ENCODE measurements at places on chromosomes 12 and 14.

DNA sequence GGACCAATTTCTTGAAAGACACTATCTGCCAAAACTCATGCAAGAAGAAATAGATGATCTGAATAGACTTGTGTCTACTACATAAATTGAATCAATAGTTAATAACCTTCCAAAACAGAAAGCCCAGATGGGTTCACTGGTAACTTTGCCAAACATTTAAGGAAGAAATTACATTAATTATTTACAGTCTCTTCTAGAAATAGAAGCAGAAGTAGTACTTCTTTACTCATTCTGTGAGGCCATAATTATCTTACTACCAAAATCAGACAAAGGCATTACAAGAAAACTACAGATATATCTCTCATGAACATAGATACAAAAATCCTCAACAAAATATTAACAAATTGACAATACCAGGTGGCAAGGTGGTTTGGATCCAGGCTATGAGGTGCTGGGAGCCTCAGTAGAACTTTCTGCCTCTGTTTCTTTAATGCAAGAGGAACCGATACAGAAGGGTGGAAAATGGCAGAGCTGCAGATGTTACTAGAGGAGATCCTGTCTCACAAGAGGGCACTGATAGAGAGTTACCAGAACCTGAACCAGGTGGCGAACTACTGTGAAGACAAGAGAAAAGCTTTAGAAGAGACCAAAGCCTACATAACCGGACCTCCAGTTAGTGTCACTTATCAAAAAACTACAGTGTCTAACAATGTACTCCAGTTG, 33.7 kb upstream of the KTN1 start:
- no peak for DNase-seq

DNA sequence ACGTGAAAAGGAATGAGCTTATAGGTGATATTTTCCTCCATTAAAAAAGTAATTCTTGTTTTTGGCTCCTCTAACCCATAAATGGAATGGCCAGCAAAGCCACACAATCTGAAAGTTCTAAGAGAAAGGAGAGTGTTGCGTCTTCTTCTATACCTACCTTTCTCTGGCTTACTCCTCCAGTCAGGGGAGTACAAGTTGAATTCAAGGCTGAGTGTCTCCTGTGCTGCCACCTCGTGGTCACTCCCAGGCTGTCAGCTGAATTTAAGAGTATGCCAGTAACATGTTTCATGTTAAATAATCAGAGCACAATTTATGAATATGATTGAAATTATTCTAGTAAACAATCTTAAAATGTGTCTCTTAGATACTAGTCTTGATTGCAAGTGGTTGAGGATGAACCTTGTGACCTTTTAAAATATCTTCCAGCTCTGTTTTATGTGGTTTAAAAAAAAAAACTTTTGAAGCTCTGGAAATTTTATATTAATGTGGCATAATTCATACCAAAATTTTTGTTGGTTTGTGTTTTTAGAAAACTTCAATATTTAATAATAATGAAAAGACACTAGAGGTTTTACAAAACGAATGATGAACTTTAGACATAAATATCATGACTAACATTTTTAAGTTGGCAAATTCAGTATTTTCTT, 31.7 kb downstream of the PTHLH start:
- DNase-seq, result peak; percentile 31

DNA sequence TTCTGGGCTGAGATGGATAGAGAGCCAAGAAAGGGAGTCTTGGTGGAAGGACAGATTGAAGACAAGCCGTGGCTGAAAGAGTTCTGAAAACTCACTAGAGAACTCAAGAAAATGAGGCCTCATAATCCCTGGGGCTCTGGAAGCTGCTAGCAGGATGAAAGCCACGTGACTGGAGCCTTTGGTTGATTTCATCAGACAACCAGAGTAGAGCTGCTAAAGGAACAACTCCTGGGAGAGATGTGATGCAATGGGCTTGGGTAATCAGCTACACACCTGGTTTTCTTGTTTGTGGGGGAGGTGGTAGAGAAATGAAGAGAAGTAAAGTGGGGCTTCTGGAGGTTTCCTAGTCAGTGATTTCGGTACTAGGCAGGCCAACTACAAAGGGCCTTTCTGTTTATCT, 13.4 kb downstream of the CSRNP2 start:
- DNase-seq, result no peak

DNA sequence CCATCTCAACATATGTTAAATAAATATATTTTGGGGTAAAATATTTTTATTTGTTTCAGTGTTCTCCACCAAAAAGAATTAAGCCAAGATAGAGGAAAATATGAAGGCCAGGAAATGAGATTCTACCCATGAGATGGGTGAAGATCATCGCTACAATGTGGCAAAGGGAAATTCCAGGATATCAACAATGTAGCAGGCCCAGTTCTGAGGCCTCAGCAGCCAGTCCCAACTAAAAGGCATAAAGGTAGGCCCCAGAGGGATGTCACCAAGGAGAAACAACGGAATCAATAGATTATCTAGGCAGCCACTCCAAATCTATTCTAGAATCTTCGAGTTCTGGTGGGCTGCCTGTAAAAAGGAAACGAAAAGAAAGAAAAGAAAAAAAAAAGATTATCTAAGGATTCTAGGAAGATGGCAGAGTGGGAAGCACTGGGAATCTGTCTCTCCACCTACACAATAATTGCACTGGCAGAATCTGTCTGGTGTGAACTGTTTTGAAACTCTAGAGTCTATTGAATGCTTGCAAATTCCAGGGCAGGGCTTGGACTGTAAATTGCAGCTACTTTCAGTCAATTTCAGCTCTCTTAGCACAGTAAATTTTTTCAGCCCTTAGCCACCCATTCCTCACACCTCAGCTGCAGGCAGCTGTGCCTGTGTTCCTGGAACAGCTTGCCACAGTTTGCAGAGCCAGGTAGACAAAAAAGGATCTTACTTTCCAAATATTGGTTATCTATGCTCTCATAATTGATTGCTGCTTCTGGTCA, 33.1 kb upstream of the MMP19 start:
- DNase-seq, result no peak

DNA sequence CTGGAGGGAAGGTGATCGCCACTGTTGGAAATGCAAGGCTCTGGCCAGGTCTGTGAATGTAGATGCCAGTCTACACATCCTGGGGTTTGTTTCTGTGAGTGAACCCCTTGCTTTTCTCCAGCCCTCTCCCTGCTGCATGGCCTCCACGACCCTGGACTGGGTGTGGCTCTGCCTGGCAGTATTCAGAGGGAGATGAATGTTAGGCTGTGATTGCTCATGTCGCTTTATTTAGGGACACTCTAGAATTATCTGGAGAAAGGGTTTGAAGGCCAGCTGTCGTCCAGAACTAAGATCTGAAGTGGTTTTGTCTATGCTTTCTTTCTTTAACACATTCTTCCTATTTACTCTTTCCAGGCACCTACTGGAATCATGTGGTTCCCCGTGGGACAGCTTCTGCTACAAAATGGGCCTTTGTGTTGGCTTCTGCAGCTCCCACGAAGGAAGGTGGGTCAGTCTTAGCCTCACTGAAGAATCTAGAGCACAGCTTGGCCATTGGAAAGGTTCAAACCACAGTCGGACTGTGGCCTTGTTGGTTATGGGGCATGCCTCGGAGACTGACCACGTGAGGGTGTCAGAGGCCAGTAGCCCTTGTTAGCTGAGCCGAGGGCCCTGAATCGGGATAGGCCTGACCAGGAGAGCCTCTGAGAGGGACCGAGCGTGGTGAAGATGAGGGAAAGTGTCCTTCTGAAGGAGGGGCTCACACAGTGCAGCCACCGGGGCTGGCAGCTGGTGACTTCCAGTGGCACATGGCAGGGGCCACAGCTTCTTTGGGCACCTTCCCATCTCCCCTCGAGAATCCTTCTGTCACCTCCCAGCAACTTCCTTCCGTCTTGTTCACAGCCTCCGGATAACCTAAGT, 59.1 kb downstream of the ANKRD9 start:
- no peak for DNase-seq

- no peak for DNase-seq
These were observed 15.0 kb upstream of the LTBP2 start for GRCh38 chr14:74627076-74627475.

GRCh38 chr12:15323480-15323879, 1.2 kb downstream of the PTPRO start:
- no peak for DNase-seq

DNA sequence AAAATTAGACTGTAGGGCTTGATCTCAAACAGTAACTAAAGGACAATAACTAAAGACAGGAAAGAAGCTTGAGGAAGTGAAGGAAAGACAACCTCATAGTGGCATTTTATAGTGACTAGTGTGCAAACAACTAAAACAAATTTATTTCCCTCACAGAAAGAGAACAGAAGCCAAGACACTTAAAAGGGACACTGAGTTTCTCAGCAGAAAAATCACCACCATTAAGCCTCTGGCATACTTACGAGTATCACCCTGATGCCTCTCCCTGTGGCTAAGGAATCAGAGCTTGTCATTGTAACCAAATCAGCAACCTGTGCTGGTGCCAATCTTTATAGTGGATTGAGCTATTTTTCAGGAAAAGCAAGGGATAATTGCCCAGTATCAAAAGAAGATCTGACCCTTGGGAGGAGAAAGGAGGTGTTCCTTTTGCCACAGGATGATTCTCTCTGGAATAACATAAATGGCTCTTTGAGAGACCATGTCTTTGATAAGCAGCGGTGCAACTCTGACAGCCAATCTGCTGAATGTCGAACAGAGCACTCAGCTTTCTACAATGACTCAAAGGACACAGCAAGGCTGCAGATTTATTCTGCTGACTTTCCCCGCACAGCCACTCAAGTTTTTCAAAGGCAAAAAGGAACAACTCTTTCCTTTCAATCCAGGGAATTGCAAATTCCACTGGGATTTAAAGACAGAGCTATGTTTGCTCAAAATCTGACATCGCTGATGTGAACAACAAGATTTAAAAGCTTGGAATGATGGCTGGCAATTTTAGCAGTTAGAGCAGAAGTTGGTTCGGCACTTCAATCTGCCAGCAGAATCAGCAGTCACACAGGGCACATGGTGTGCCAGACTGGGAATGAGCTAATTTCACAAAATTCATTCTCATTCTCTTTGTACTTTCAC, 34.6 kb downstream of the ATF7 start:
- DNase-seq, result no peak

- DNase-seq, result no peak
These were observed 20.8 kb downstream of the PAPLN start for GRCh38 chr14:73258076-73258475.

- no peak for DNase-seq
These were observed 121.3 kb downstream of the CRADD start for GRCh38 chr12:93798279-93799151.

All from stimulated activated CD8-positive, alpha-beta memory T cell treated with anti-CD3 and anti-CD28 coated beads, Interleukin-15, amount 100 ng/mL, for 24 hours (primary cell).